ENCODE measurements at places on chromosomes 5 and 9.

DNA sequence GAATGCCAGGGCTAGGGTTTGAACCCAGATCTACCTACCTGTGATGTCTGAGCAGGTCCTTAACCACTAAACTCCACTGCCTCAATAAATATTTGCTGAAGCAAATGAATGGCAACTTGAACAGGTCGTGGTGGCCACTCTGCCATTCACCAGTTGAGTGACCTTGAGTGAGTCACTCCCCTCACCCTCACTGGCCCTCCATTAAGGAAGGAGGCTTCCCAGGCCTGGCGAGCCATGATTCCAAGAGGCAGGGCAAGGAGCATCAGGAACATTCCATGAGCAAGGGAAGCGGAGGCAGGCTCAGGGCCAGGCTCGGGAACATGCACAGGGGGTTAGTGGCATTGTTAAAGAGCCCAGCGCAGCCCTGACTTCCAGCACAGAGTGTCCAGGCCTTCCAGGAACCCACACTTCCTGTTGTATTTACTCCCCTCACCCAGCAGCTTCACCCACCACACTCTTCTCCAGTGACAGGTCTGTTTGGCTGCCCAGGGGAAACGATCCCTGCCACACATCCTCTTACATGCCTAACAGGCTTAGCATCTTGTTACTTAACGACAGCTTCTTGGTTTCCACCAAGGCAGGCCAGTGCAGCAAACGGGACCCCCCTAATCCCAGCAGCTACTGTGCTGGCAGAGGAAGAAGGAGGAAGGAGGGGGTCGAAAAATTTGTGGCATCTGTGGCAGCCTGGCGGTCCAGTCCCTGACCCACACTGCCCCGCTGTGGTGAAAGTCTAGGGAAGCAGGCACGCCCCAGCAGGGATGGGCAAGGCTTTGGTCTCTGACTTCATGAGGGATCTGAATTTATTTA is 43.7 kb upstream of the TTC1 start:
- DNase-seq = no peak

GRCh38 chr5:92041911-92042660 is 659.0 kb upstream of the ARRDC3 start:
- DNase-seq = no peak

DNA sequence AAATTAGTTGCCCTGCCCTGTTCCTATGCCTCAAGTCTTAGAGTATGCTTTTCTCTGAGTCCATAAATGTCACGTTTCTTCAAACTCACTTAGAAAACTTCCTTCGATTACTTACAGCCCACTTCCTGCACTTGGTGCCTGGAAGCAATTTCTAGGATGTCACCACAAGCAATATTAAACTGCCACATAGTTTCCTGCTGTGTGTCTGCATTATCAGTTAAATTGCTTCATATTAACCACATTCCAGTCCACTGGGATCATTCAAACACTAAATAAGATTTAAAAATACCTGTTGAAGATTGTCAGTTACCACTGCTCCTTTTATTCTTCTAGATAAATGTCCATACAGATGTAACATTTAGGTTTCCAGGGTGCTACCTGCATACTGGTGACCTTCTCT is 4.1 kb downstream of the DENND1A start:
- no peak for DNase-seq

- DNase-seq = no peak
Observed at GRCh38 chr9:76699971-76700370, 64.3 kb upstream of the PCA3 start.

- DNase-seq = no peak
Observed at GRCh38 chr5:168404365-168404764, 81.9 kb upstream of the RARS1 start.

DNA sequence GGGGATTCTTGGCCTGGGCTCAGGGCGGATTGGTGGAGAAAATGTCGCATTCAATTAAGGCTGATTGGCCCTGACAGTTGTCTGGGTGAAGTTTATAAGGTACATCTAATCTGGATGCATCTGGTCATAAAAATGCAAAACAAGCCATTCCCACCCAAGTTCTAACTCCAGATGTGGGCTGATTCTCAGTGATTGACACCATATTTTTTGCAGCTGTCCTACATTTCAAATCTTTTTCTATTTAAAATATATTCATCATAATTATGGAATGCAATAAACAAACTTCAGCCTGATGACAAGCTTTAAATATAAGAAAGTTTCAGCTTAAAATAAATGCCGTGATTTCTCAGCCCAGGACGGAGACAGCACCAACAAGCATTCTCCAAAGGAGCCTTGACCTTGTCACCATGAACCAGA is 146.4 kb upstream of the SMIM23 start:
- DNase-seq = no peak

DNA sequence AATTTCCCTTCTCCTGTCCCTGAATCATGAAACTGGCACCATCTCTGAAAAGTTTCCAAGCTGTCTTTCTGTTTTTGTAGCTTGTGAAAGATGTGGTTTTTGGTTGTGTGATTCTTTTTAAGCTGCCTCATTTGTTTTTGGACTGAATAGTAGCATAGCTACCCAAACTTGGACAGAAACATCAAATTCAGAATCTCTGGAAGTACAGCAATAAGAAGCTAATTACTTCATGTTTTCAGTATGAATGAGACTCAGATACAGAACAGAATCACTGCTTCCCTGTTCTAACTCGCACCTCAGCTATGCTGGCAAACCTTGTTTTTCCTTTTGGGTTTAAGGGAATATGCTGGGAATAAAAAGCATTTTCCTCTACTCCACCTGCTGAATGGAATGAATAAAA is 101.0 kb downstream of the FGF1 start:
- DNase-seq = no peak

DNA sequence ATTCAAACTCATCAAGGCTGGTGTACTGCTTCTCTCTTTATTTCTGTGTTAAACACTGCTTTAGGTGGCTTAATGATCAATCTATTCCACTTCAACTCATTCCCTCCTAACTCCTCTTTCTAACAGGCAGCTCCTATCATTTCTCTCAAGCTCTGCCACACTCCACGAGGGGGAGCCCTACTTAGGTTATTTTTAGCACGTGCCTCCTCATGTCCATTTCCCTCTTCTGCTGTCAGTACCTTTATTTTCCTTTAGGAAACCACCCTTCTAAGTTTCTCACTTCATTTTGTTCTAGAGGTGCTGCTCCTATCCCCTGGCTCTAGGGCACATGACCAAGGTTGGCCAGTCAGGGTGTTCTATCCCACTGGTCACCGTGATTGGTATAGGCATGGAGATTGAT is 6.7 kb upstream of the BRINP1 start:
- no peak for DNase-seq

GRCh38 chr9:127679506-127679905 is 27.3 kb upstream of the CFAP157 start:
- no peak for DNase-seq

DNA sequence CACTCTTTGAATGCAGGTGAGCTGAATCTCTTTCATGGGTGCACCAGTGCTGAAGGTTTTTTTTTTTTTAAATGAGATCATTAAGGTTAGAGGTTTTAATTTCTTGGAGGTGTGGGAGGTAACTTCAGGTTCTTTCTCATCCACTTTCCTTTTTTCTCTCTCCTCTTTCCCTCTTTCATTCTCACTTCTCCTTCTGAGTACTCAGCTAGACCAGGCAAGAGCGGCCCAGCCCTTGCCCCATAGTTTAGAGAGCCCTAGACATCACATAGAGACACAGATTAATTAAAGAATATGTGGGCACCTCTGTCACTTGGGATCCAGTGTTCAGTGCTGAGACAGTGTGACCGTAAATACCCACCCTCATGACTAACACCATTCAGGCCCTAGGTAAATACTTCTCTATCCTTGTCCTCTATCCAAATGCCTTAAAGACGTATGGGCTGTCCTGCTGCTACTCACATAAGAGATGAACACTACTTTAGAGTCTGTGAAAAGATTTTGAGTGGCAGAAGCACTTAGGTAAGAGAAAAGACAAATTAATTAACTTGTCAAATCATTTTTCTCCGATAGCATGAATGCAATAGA is 174.1 kb downstream of the TLE4 start:
- DNase-seq = no peak

- DNase-seq = no peak
Observed at GRCh38 chr5:68335075-68335474, 119.5 kb downstream of the PIK3R1 start.

DNA sequence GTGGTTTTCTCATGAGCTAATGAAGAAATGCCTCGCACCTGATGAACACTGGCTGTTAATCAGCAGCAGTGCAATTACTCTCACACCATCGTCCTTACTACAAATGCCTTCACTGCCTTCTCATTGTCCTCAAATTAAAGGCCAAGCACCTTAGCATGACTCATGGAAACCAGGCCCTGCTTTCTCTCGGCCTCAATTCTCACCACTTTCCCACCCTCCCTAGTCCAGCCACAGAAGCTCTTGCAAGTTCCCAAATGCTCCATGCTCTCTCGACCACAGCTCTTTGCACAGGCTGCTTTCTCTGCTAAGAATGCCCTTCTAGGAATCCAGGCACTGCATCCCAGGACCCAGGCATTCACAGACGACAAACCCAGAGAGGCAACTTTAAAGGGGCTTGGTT is 94.6 kb upstream of the KLF4 start:
- DNase-seq = no peak

DNA sequence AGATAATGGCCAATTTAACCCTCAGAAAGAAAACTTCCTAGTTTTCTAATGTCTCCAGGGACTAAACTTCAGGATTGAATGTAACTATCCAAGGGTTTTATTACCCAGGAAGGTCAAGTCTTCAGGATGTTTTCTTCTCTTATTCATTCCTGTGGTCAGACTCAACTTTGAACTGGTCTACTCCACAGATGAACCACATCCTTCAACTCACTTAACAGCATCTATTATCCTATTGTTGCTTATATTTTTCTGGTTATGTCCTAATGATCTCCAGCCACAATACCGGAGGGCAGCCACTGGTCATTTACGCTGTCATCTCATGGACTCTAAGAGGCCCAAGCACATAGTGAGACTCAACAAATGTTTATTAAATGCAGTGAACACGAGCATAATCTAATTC is 47.2 kb upstream of the LIFR start:
- no peak for DNase-seq

DNA sequence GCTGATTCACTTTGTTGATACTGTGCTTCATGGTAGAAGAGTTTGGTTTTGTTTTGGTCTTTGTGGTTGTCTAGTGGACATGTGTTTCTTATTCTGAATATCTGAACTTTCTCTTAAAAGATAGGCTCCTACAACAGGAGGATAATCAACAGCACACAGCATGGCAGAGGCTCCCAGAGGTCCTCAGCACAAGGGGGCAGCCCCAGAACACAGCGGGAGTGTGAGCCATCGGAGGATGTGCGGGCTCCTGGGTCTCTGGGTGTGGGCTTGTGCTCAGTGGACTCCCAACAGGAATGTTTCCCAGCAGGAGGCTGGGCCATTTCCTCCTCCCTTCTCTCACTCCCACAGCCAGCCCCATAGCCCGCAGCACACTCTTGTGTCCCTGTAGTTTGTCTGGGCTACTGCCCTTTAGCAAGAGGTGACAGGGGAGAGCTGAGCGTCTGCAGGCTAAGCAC is 164.3 kb upstream of the OTULINL start:
- no peak for DNase-seq

DNA sequence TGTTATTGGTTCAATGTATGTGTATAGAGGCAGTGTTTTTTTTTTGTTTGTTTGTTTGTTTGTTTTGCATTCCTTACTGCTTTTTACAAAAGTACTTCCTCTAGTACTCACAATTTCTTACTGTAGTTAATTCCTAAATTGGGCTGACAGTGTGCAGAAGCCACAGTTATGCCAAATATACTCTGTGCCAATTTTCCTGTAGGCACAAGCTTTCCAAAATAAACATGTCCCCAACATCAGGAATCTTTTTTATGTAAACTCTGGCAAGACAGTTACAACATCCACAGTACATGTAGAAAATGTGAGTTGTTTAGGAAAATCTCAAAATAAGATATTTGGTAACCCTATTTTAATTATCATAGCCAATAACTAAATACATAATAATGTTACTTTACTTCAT is 161.6 kb upstream of the TSLP start:
- no peak for DNase-seq

GRCh38 chr5:34718516-34718915 is 62.4 kb downstream of the RAI14 start:
- no peak for DNase-seq

- no peak for DNase-seq
Observed at GRCh38 chr9:122050167-122050566, 42.9 kb downstream of the TTLL11 start.

DNA sequence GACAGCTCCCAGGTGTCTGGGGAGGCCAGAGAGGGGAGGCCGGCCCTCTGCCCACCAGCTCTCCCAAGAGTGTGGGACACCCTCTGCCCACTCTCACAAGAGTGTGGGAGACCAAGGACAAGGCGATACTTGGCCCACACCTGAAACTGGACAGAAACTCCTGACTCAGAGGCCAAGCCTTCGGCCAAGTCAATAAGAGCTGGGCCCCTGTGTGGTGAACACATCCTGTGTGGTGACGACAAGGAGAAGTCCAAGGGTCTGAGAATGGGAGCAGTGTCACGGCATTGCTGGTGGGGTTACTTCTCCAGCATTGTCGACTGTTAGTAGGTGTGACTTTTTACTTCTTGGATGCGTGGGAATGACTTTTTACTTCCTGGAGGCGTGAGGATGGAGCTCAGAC is 14.6 kb upstream of the F2RL1 start:
- DNase-seq = no peak

GRCh38 chr9:108271236-108271635 is 584.5 kb downstream of the ACTL7B start:
- DNase-seq = no peak

- no peak for DNase-seq
Observed at GRCh38 chr5:141778206-141778605, 96.2 kb upstream of the ARAP3 start.

GRCh38 chr9:135340726-135341475 is 138.7 kb upstream of the PPP1R26 start:
- no peak for DNase-seq

DNA sequence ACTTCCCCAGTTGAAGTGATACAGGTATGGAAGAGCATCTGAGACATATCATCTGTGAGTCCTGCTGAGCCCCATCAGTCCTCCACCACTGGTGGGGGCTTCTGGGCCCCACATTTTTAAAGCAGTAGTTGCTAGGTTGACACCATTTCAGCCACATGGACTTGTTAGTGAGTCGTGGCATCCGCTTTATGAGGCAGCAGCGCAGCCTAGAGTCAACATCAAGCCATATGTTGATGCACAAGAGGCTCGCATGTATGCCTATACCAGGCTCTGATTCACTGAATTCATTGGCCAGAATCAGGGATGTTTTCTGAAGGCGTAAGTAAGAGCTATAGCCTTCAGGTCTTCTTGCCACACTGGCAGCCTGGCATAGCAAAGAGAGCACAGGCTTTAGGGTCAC is 26.8 kb downstream of the ZNF346 start:
- no peak for DNase-seq

- no peak for DNase-seq
Observed at GRCh38 chr9:19208653-19209052, 21.8 kb upstream of the DENND4C start.
